Naive thymus-derived CD4-positive, alpha-beta T cell (primary cell): ENCODE measurements at places on chromosomes 7 and 10. TPM values are rescaled to one million over a fixed set of nuclear protein-coding genes. Genes with fewer than 3 reads are reported as not detected.

- DNase-seq, result no peak
- no peaks in the 10 kb centered on the region for H3K27me3 ChIP-seq
- no peaks in the 10 kb centered on the region for H3K36me3 ChIP-seq
These were observed 13.5 kb downstream of the OR9A2 start for GRCh38 chr7:143013473-143013872.

GRCh38 chr10:44716470-44717015, 194.6 kb upstream of the TMEM72 start:
- no peaks in the 10 kb centered on the region for H3K4me1 ChIP-seq
- no peaks in the 10 kb centered on the region for H3K27me3 ChIP-seq
- no peak for DNase-seq
- H3K4me3 ChIP-seq, result no peak overlapping the region

GRCh38 chr10:128103229-128103714, 23.0 kb downstream of the MKI67 start:
- no peak overlapping the region for H3K27ac ChIP-seq
- DNase-seq, result no peak
- H3K4me1 ChIP-seq, result peaks cover 32% of the 10 kb centered on the region
- no peaks in the 10 kb centered on the region for H3K27me3 ChIP-seq
- H3K36me3 ChIP-seq, result no peaks in the 10 kb centered on the region

DNA sequence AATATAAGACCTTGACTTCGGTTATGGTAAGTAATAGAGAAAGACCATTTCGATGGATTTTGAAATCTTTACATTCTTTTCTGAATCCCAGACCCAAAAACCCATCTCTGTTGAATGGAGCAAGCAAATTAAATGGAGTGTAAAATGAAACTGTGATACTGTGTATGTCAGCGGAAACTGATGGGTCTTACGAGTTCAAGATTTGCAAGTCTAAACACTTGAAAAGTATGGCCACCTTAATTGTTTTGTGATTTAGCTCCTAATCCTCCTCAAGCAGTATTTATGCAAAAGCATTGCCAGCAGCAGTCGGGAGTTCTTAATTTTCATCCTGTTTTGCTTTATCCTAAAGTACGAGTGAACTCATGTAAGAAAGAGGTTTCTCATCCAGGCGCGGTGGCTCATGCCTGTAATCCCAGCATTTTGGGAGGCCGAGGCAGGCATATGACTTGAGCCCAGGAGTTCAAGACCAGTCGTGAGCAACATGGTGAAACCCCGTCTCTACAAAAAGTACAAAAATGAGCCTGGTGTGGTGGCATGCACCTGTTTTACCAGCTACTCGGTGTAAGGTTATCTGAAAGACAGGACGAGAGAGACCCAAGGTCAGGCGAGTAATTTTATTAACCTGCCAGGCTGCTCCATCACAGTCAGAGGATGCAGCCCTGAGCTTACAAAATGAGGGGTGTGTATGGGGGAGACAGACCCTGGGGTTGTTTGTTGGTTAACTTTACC, 5.8 kb upstream of the DHTKD1 start:
- no peak for DNase-seq
- no peak overlapping the region for H3K4me3 ChIP-seq
- H3K27ac ChIP-seq, result no peak overlapping the region
- H3K4me1 ChIP-seq, result no peaks in the 10 kb centered on the region
- H3K27me3 ChIP-seq, result no peaks in the 10 kb centered on the region
- H3K36me3 ChIP-seq, result no peaks in the 10 kb centered on the region

CRYGN gene
- 0.46 TPM in 1 of 2 replicates, not detected in the other for total RNA-seq

GRCh38 chr7:14639801-14640200, 262.8 kb downstream of the DGKB start:
- no peaks in the 10 kb centered on the region for H3K4me1 ChIP-seq
- no peak overlapping the region for H3K4me3 ChIP-seq
- no peak overlapping the region for H3K27ac ChIP-seq

CYP3A7 gene
- total RNA-seq, result not detected

- no peak overlapping the region for H3K27ac ChIP-seq
- H3K4me1 ChIP-seq, result no peaks in the 10 kb centered on the region
- H3K36me3 ChIP-seq, result no peaks in the 10 kb centered on the region
- no peak overlapping the region for H3K4me3 ChIP-seq
These were observed 65.8 kb upstream of the SKAP2 start for GRCh38 chr7:26930201-26930600.

DNA sequence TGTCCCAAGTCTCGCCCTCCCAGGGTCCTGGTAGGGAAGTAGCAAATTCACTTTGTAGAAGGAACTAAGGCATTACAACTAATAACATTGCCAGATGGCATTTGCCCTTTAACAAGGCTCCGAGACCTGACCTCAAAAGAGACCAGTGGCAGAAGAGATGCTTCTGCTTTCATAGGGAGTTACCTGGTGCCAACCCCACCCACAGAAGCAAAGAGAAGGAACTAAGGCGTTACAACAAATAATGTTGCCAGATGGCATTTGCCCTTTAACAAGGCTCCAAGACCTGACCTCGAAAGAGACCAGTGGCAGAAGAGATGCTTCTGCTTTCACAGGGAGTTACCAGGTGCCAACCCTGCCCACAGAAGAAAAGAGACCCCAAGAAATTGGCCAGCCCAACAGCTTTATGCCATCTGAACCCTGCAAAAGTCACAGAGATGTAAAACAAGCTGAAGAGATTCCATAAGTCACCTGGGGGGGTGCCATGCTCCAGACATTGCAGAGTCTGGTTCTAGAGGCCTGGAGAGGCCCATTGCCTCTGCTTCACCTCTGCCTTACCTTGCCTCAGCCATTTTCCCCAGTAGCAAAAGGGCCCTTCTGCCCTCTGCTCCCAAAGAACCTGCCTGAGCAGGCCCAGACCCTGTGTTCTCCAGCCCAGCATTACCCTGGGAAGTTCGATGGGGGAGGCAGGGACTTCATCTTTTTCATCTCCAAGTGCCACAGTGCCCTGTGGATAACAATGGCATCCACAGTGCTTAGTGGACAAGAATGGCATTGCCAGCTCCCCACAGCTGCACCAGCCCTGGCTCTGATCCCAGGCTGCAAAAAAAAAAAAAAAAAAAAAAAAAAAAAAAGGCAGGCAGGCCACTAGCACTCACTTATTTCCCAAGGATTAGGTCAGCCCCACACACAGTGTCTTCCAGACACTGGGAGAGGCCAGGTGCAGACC, 179.5 kb upstream of the PLXNA4 start:
- H3K4me1 ChIP-seq, result peaks cover 4% of the 10 kb centered on the region
- no peak for DNase-seq
- no peak overlapping the region for H3K4me3 ChIP-seq
- no peak overlapping the region for H3K27ac ChIP-seq
- H3K36me3 ChIP-seq, result no peaks in the 10 kb centered on the region
